Stimulated activated CD4-positive, alpha-beta T cell treated with anti-CD3 and anti-CD28 coated beads, Interleukin-2, amount 100 ng/mL, for 48 hours (primary cell): ENCODE measurements at places on chromosomes 6 and 20.

- no peak for DNase-seq
Measured at GRCh38 chr6:43824703-43825064, 54.7 kb downstream of the VEGFA start.

- no peak for DNase-seq
Measured at GRCh38 chr6:22929311-22929985, 360.1 kb downstream of the HDGFL1 start.

GRCh38 chr20:31555203-31555775 lies 41.0 kb downstream of the HM13 start:
- DNase-seq = no peak

- no peak for DNase-seq
Measured at GRCh38 chr20:34724172-34724571, 20.0 kb downstream of the TP53INP2 start.
